Anterior cingulate cortex (tissue), 58 donors: ENCODE measurements at places on chromosomes 2 and 18.

GRCh38 chr2:179263015-179263414, 1.6 kb downstream of the SESTD1 start:
- DNase-seq = no peak

GRCh38 chr2:152504618-152505017, 169.6 kb downstream of the FMNL2 start:
- DNase-seq = no peak

DNA sequence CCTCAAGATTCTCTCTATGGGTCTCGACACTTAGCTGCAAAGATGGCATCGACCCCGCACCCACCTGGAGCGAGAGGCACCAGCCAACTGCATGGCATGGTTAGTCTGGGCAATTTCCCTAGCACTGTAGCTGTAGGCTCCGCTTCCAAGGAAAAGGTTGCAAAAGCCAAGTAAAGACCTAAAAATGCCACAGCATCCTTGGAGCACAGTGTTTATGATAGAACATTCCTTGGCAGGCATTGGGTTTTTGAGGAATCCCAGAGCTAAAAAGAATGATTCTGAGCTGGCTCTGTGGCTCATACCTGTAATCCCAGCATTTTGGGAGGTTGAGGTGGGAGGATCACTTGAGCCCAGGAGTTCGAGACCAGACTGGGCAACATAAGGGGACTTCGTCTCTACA, 22.9 kb downstream of the QPCT start:
- DNase-seq = no peak

GRCh38 chr2:85600235-85600575, 2.3 kb downstream of the TMEM150A start:
- no peak for DNase-seq

- no peak for DNase-seq
Measured at GRCh38 chr2:85741211-85741832, 12.5 kb upstream of the ATOH8 start.

DNA sequence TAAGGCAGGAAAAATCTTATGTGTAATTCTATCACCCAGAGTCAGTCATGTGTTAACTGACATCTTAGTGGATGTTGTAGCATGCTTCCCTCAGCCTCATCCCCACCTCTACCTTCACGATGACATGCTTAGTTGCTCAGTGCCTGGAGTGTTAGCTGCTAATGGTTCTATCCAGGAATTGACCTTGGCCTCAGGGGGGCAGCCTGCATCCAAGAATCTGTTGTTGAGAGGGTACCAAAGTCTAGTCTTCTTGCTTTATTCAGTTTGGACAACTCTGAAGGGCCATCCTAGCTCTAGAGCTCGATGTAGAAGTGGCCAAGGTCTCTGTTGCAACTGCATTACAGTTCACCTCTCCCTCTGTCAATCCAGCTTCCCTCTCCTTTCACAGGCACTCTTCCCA, 61.2 kb downstream of the ACYP2 start:
- DNase-seq = peak; percentile 1

DNA sequence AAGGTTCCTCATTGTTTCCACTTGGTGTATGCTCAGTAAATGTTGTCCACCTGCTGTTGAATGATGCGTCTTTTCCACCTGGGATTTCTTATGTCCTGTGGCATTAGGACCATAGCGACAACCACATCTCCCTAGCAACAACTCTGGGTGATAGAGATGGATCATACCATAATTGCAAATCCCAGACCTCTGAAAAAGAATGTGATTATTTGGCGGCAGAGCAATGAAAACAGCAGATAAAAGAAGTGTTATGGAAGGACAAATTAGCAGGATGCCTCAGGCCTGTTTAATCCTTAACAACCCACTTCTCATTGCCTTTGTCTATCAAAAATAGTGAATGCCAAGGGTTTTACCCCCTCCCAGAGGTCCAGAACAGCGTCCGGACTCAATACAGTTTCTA, 278.9 kb downstream of the TSN start:
- DNase-seq = no peak

- DNase-seq = no peak
Measured at GRCh38 chr2:12162269-12163247, 416.1 kb downstream of the LPIN1 start.

DNA sequence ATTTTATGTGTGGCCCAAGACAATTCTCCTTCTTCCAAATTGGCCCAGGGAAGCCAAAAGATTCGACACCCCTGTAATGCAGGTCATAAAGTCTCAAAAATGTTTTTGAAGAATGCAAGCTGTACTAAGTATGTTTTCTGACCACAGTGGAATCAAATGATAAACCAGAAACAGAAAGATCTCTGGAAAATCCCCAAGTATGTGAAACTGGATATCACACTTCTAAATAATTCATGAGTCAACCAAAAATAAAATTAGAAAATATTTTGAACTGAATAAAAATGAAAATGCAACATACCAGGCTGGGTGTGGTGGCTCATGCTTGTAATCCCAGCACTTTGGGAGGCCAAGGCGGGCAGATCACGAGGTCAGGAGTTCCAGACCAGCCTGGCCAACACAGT, 34.1 kb upstream of the UBE2F start:
- DNase-seq = no peak

DNA sequence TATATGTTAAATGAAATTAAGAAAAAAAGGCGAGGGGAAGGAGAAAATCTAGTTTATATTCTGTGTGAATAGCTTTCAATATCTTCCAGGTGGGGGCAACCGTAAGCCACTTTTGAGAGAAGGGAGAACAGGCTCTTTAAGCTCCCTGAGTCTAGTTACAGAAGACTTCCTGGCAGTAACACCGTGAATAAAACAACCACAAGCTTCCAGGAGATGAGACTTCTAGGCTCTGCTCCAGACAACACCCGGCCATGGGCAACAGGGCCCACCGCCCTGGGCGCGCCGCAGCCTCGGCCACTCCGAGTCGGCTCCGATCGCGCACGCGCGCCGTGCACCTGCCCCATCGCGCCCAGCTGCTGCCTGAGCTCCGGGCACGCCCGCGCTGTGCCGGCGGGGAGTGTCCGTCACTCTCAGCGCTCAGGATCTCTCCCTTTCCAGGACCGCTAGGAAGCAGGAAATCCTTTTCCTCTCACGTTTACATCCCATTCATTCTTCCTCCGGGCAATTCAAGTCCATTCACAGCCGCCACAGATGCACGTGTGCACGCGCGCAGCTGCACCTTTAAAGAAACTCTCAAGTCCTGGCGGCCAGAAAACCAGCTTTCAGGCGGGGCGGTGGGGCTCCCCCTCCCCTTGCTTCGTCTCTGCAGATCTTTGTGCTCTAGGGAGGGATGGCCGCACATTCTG, 19.4 kb upstream of the PAX3 start:
- DNase-seq = no peak

GRCh38 chr2:36680012-36680411, 16.5 kb upstream of the VIT start:
- DNase-seq = no peak

DNA sequence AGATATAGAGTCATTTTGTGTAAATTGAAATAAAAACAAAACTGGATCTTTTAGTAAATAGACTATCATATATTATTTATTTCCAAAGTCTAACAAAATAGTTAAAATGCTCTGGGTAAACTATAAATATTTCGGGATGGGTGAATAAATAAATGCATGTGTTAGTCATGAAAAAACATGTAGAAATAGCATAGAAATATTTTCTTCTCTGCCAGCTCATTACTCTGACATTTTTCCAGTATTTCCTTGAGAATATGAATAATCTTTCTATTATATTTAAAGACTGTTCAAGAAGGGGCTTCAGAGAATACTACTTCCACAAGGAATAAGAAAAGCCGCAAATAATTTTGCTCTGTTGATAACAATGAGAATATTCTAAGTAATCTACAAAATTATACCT, 880.4 kb downstream of the TRIB2 start:
- no peak for DNase-seq

GRCh38 chr2:26687328-26687727, 5.2 kb upstream of the KCNK3 start:
- DNase-seq = no peak

GRCh38 chr2:233803994-233804393, 25.9 kb downstream of the MROH2A start:
- DNase-seq = no peak

DNA sequence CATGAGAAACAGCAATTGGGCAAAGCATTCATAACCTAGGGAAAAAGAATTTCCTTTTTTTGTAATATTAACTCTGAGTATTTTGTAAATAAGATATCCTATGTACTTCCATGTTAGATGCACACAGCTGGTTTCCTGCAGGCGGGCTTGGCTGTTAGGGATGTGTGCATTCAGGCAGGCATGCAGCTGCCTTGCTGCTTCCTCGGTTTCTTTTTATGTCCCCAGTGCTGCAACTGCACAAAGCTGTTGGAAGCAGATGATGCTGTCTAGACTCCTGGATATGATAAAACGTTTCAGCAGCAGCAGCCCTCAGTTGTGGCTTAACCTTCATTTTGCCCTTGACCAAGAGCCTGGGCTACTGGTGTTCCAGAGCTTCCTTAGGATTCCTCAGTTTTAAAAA, 89.4 kb upstream of the EML6 start:
- DNase-seq = no peak

GRCh38 chr2:227717687-227718567, at the start of gene SLC19A3:
Gene SLC19A3 (minus strand): TSS chr2:227718028. CDS start chr2:227702318, 15,710 bp downstream.
- peak; percentile 67 for DNase-seq

DNA sequence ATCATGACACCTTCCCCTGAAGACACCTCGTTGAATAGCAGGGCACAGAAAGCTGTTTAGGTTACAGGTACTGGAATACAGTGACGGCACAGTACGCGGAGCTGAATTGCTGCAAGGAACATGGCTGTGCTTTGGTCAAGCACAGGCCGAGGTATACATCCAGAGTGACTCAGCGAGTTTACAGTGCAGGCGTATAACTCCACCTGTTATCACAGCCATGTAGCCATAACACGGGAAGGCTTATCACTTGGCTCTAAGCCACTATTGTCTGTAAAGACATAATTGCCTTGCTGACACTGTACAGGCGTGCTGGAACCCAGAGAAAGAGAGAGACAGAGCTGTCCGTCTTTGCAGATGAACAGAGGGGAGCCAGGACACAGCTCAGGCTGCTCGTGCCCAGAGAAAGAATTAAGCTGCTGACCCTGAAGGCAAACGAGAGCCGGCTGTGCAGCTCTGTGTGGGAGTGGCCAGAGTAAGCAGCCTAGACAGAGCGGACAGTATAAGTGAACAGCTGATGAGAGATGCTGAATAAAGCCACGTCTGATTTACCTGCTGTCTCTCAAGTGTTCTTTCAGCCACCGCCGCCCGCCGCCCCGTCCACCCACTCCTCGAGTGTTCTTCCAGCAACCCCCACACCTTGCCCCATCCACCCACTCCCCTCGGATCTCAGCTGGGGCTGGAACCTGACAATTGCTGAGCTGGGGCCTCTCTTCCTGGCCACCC, 87.3 kb upstream of the PPP1CB start:
- DNase-seq = no peak

DNA sequence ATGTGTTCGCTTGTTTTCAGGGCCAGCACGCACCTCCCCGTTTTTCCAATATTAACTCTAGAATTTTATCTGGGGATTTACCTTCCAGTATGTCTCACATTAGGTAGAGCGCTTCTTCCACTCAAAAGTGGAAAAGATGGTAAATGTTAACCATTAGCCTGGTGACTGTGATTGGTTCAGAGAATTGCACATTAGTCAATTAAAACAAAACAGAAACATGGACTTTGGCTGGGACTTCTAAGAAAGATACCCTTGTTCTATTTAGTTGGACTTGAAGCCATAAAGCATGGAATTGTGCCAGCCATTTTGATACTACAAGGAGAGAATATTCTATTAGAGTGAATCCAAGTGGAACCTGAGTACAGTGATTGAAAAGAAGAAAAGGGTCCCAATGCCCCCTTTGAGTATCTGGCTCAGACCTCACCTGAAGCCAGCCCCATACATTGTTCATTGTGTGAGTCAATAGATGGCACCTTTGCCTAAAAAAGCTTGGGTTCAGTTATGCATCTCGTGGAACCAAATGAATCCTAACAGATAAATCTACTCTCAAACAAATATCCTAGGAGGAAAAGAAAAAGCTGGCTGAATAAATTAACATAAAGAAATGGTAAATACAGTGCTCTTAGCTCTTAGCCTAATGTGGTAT, 354.3 kb downstream of the IRS1 start:
- no peak for DNase-seq

DNA sequence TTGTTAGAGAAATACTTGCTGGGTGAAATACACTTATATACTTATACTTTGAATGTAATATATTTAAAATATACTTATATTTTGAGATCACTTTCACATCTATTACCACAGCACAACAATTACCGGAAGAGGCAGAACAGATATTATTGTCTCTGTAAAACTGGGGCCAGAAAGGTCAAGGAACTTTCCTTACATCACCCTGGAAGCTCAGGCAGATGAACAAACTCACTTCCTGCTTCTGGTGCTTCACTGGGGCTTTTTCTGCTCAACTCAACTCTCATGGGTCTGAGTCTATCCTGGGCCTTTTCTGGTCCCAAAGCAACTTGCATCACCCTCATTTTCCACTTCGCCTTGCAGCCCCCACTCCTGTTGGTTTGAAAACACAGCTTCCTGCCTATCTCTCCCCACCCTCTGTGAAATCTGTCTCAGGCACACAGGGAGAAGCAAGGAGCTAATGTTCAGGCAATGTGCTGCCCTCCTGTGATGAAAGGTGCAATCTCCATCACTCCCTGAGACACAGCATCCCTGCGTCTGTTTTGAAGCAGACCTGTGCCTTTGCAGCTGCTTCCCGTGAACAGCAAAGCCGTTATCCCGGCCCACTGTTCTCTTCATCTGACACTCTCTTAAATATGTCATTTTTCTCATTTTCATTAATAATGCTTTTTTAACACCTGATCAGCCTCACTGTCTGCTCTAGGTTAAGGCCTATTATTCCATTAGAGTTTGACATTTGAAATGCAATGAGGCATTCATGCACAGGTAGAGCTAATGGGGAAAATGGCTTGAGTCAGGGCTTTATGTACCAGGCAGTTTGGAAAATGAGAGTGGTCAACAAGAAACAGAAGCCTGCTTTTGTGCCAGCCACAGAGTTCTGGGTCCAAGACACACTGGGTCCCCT, 251.9 kb upstream of the CHAC2 start:
- DNase-seq = peak; percentile 21

- DNase-seq = no peak
Measured at GRCh38 chr2:133975135-133975534, 278.7 kb upstream of the MGAT5 start.

- no peak for DNase-seq
Measured at GRCh38 chr2:71117063-71117462, 13.0 kb downstream of the MCEE start.
